Activated CD4-positive, alpha-beta T cell treated with anti-CD3 and anti-CD28 coated beads, Interleukin-2, amount 10 ng/mL, durations not matched to agents 7 days and 5 days (primary cell): ENCODE measurements at places on chromosomes 4 and X.

DNA sequence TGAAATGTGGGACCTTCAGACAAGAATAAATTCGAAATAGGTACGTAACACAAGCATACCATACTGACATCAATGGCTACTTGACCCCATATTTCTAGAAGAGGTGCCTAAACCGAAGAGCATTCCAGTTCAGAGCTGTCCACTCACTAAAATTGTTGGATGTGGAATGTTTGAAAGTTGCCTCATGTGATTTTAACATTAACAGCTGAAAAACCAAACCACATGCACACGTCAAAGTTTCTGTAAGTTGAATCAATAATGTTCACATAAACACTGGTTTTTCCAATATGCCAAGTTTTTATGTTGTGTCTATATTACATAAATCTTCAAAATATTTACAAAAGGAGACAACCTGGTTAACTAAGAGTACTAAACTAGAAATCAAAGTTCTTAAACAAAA lies 3.5 kb downstream of the UBE2D3 start:
- no peak for DNase-seq

- DNase-seq: no peak
These were observed 71.0 kb upstream of the NKX1-1 start for GRCh38 chr4:1477045-1477840.

DNA sequence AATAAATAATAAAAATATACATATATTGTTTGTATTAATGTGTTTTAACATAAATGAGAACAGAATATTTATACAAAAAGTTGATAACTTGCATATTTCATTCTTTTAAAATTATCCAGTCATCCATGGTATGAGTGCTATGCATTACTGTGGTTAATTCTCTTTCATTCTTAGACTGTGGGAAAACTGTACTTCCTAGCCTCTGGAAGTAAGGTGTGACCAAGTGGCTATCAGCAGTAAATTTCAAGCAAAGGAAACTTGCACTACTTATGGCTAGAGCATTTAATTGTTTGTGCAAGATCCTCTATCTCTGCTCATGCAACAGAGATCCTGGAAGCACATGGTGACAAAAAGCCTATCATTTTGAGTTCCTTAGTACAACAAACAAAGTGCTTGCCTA lies 1054.5 kb upstream of the PABPC4L start:
- DNase-seq: no peak

- DNase-seq: no peak
These were observed 130.8 kb upstream of the BMPR1B start for GRCh38 chr4:94626942-94627341.

DNA sequence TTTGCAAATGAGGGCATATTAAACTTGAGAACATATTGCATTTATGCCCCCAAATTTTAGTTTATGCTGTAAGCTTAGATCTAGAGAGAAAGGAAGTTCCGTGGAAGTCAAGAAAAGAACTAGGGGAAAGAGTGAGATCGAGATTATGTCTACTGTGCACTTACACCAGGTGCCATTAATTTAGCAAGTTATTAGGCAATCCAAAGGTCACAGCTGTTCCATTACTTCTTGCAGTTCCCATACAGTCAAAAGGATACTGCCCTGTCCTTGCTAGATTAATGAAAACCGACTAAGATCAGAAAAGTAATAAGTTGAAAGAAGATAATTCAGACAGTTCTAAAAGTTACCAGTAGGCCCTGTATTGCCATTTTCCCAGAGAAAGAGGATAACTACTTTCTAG lies 49.3 kb upstream of the SLC7A11 start:
- no peak for DNase-seq

DNA sequence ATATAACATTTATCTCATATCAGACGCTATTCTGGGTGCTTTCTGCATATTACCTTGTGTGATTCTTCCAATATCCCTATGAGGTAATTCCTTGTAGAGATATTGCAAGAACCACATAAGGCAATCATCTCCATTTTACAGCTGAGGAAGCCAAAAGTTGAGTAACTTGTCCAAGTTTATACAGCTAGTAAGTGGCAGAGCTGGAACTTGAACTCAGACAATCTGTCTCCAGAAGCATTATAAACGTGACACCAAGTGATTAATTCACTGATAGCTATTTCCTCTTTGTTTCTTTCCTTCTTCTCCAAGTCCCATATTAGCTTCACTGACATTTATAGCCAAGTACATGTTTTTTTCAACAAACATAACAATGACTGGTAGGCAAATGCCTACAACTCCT lies 7.3 kb downstream of the EMCN start:
- DNase-seq: no peak

DNA sequence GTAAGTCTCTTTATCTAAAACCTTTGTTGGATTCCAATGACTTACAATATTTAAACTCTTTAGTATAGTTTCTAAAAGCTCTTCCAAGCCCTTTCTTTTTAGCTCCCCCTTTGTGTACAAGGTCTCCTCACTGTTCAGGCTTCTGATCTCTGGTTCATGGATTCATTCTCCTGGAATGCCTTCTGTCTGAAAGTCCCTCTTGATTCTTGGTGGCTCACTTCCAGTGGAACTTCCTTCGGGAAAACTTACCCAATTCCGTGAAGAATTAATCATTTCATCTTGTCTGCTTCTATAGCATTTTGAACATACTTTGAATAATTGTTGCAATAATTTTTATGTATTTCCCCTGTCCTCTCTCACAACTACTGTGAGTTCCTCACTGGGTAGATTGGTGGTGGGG lies 3.6 kb downstream of the ARHGAP24 start:
- DNase-seq: no peak

GRCh38 chrX:21993265-21993664 lies 38.9 kb upstream of the PHEX start:
- no peak for DNase-seq

- DNase-seq: no peak
These were observed 160.1 kb upstream of the MBNL3 start for GRCh38 chrX:132648895-132649294.

DNA sequence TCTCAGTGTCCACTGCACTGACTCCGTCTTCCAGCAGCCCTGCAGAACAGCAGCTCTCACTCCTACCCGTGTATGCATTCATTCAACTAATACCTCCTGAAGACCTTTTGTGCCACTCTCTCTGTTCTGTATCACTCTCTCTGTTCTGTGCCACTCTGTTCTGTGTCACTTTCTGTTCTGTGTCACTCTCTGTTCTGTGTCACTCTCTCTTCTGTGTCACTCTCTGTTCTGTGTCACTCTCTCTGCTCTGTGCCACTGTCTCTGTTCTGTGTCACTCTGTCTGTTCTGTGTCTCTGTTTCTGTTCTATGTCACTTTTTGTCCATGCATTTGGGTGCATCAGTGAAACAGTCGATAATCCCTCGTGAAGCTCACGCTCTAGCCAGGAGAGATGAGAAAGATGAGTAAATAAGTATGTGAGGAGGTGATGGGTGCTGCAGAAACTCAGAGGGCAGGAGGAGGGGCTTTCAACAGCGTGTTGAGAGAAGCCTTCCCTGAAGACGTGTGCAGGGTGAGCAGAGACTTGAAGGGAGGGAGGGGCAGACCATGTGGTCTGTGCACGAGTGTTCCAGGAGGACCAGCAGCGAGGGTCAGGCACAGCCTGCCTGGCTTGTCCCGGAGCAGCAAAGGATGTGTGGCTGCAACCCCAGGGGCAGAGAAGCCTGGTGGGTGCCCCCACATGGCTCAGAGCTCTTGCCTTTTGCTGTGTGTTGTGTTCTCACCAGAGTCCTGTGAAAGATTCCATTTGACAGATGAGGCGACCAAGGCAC lies 8.9 kb downstream of the PIGG start:
- DNase-seq: no peak

- no peak for DNase-seq
These were observed 48.3 kb downstream of the ATXN3L start for GRCh38 chrX:13271511-13271910.

GRCh38 chr4:62252728-62253127 lies 1052.6 kb downstream of the ADGRL3 start:
- DNase-seq: no peak

DNA sequence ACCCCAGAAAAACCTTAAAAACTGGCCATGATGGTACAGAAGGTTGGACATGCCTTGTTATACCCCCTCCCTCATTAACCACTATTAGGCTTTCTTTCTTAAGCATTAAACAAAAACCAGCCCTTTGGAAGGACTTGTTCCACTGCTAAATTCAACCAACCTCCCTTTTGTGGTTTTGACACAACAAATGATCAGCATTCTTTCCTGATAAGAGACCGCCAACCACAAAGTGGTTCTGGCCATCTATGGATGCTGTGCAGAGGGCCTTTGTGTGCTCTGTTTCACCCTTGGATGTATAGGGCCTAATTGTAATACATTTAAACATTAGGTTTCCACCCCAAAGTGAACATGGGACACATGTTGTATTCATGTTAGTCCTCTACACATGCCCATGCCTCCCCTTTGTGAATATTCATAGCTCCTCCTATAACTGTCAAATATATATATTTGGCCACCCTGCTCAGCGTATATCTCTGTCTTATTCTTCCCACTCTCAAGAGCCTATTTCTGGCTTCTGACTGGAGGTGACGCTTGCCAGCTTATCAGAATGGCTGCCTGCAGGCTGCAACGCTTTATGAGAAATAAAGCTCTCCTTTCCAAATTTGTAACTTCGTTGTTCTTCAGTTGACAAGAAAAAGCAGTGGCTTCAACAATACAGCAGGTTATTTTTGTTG lies 126.6 kb downstream of the NPNT start:
- no peak for DNase-seq

DNA sequence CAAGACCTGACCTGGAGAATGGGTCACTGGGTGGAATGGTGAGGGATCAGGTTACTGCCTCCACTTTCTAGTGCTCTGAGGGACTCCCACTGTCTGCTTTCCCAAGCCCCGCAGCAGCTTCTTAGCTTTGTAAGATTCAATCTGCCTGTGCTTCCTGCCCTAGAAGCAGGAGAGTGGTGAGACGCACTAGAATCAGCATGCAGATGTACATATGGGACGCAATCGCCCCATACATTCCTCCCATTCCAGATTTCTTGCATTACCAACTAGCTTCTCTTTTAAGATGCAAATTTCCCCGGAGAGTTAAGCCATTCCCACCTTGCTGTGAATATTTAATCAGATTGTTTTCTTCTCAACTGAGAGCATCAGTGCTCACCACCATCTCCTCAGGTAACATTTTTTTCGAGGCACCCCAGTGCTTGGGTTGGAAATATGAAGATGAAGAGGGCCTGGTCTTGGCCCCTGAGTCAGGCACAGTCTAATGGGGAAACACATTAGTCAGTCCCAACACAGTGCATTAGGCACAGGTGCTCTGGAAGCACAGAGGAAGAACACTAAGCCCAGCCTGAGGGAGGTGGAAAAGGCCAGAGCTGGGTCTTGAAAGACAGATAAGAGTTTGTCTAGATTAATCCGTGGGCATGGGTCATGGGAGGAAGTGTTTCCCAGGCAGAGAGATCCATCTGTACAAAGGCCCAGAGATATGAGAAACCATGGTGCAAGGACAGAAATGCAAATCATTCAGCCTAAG lies 66.7 kb upstream of the PRPS1 start:
- DNase-seq: no peak

GRCh38 chr4:102945066-102945465 lies 74.4 kb downstream of the SLC9B1 start:
- DNase-seq: no peak

DNA sequence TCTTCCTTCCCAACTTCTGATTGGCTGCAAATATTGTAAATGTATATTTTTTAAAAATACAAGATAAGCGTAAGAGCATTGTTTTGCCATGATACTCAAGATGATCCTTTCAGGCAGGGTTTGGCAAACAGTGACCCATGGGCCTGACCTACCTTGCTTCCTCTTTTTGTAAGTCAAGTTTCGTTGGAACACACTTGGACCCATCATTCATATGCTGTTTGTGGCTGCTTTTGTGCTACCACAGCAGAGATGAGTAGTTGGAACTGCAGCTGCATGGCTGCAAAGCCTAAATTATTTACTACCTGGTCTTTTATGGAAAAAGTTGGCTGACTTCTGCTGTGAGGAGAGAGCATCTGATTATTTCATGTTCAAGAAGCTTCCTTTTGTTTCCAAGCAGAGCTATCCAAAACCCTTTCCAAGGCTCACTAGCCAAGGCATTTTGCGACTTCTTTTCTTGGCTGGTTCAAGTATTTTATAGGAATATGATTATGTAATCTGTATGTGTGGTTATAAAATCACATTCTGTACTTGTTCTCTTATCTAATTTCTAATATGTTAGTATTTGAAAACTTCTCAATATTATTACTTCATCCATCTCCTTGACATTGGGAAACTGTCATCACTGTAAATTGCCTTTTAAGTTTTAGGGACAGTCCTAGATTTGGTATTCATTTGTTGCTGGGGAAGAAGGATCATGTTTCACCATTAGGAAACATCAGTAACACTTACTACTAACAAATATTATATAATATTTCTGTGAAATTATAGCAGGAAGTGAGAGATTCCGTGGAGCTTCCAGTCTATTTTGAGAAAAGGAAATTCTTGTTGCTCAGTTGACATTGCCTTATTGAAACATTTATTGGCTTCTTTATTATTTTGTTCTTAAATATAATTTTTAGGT lies 109.2 kb downstream of the ARHGAP10 start:
- no peak for DNase-seq

DNA sequence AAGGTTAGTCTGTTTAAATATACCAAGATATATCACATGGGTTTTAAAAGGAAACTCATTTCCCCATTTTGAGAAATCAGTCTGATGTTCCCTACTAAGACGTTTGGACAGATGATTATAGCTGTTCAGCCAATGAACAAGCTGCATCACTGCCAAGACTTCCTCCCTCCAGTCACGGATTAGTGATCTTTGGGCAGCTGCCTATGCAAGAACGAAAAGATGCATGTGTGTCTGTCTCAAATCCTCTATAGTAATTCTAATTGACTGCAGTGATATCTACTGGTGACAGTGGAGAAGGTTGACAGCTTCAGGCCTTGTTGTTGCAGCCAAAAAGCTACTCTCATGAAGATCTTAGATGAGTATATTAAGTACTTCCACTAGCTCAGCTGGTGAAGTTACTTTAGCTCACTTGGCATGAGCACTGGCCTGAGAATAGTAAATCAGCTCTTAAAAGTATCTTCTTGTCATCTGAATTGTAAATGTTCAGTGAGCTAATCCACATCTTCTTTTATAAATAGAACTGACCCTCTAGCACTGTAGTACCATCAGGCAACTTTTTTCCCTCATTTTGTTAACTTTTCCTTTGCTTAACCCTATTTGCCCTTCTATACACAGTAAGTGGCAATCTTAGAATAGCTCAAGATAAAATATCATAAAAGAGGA lies 134.5 kb upstream of the PCDH10 start:
- DNase-seq: no peak

DNA sequence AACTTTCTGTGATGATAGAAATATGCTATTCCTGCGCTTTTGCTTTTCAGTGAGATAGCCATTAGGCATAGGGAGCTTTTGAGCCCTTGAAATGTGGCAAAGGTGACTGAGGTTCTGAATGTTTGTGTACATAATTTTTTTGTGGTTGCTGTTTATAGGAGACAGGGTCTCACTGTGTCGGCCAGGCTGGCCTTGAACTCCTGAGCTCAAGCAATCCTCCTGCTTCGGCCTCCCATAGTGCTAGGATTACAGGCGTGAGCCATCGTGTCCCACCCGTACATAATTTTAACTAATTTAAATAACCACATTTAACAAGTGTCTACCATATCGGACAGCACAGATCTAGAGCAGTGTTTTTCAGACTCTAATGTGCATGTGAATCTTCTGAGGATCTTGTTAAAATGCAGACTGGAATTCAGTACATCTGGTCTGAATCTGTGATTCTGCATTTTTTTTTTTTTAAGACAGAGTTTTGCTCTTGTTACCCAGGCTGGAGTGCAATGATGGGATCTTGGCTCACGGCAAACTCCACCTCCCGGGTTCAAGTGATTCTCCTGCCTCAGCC lies 45.3 kb downstream of the CASP6 start:
- DNase-seq: no peak

GRCh38 chr4:24777536-24778463 lies 17.6 kb upstream of the SOD3 start:
- DNase-seq: no peak

- DNase-seq: no peak
These were observed 211.7 kb downstream of the SLC4A4 start for GRCh38 chr4:71550220-71551165.
